ENCODE measurements at places on chromosomes 5 and 9.

DNA sequence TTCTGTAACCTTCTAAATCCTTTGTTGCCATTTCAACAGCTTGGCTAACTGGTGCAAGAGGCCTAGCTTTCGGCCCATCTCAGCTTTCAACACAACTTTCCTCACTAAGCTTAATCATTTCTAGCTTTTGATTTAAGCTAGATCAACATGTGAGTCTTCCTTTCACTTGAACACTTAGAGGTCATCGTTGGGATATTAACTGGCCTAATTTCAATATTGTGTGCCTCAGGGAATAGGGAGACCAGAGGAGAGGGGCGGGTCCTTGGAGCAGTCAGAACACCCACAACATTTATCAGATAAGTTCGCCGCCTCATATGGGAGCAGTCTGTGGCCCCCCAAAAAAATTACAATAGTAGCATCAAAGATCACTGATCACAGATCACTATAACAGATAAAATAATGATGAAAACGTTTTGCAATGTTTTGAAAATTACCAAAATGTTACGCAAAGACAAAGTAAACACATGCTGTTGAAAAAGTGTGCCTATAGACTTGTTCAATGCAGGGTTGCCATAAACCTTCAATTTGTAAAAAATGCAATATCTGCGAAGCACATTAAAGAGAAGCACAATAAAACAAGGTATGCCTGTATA, 66.8 kb upstream of the PCSK1 start:
- DNase-seq = no peak

DNA sequence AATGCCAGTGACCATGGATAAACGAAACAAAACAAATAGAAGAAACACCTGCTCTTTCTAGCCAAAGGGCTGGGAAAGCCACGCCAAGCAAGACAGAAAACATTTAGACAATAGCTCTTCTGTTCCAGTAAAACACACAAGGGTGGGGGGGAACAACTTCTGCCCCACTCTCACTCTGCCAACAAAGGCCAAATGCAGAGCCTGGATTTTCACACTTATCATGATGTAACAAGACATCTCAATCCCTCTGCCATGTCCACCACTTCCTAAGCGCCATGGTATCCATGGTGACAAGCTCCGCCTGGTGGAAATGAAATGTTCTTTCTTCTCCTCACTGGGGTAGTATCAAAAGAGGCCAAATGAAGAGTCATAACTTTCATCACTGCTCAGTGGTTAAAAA, 60.6 kb downstream of the DRD1 start:
- DNase-seq = peak; percentile 11

- DNase-seq = peak; percentile 95
Observed at GRCh38 chr5:171483551-171484135, 64.2 kb downstream of the FGF18 start.

DNA sequence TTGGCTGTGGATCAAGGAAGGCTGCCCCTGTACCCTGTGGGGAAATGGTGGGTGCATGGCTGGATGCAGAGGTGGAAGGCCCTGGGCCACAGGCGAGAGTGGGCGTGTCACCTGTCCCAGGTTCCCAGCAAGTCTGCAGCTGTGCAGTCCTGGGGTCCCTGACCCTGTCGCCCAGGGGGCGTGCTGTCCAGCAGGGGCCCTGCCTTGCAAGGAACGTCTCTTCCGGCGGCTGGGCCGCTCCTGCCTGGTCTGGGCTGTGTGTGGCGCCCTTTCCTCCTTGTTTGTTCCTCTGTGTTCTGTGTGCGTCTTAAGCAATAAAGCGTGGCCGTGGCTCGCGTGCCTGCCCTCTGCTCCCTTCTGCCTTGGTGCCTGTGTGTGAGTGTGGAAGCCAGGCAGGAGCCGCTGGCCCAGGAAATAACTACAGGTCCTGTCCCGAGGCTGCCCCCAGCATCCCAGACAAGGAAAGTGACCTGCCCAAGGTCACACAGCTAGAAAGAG, 8.4 kb downstream of the SLC2A6 start:
- no peak for DNase-seq

- DNase-seq = peak; percentile 42
Observed at GRCh38 chr9:75992482-75993206, 102.2 kb downstream of the PCSK5 start.

DNA sequence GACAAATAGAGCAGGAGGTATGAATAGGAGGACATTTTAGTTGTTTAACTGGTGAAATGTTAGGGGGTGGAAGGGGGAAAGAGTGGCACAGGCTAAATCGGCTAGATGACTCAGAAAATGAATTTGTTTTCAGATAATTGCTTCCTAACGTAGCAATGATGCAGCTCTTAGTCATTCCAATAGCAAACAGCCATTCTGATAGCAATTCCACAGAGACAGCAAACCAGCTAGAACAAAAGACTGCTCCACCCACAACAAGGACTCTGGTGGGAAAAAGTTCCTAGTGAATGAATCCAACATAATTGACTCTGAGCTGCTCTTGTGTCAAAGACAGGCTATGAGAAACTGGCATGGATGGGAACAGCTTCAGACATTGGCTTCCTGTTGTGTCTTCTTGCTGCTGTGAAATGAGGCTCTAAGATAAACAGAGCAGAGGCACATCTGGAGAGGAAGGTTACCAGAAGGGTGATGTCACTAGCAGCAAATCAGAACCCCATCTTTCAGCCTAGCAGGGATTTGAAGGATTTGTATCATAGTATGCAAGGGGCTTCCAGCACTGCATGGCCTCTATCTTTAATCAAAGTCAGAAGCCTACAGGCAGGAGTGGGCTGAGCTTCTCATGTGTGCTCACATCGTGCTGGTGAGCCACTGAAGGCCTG, 28.1 kb upstream of the F2RL1 start:
- peak; percentile 100 for DNase-seq

GRCh38 chr5:39209924-39210323, 9.4 kb downstream of the FYB1 start:
- no peak for DNase-seq

DNA sequence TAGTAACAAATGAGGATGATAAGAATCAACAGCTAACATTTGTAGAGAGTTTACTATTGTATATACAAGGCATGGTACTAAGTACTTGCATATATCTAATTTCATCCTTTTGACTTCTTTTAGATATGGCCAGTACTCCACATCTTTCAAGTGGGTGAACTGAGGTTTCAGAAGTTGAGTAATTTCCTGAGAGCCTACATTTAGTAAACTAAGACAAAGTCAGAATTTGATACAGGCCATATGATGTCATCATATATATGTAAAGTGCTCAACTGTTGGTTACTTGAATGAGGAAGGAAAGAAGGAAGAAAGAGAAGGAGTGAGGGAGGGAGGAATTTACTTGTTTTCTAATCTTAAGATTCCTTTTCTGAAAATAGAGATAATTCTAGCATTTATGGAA, 52.8 kb downstream of the GRIA1 start:
- DNase-seq = no peak

DNA sequence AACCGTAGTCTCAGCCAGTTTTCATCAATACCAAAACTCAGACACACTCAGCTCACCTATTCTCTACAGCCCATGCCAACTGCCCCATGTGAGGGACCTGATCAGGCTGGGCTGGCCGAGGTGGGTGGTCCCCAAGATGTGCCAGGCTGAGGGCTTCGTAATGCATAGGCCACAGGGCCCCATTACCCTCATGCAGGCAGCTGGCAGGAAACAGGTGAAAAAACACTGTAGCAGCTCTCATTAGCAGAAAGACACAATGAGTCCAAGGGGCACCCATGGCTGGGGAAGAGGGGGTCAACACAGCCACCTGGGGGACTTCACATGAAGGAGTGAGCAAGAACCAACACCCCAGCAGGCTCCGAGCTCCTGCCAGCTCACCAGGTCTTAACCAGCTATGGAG, 8.2 kb downstream of the IPPK start:
- DNase-seq = no peak

GRCh38 chr9:108245331-108245730, 610.5 kb downstream of the ACTL7B start:
- no peak for DNase-seq

- no peak for DNase-seq
Observed at GRCh38 chr9:123338710-123339665, 17.0 kb upstream of the CRB2 start.

DNA sequence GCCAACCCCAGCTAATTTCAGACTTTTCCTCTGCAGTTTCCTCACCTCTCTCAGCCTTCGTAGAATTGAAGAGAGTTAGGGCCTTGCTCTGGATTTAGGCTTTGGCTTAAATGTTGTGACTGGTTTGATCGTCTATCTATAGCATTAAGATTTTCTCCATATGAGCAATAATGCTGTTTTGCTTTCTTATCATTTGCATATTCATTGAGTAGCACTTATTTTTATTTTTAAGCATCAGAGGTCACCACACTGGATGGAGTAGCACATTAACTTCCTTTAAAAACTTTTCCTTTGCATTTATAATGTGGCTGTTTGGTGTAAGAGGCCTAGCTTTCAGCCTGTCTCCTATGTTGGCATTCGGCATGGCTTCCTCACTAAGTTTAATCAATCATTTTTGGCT, 12.6 kb upstream of the PCBD2 start:
- no peak for DNase-seq

GRCh38 chr9:35791297-35791921, at the start of gene NPR2:
TSS of gene NPR2 (plus strand) at chr9:35791591. CDS start at chr9:35792409, 818 bp downstream.
- DNase-seq = no peak

- DNase-seq = peak; percentile 86
Observed at GRCh38 chr9:88749420-88749819, 214.4 kb downstream of the NXNL2 start.

DNA sequence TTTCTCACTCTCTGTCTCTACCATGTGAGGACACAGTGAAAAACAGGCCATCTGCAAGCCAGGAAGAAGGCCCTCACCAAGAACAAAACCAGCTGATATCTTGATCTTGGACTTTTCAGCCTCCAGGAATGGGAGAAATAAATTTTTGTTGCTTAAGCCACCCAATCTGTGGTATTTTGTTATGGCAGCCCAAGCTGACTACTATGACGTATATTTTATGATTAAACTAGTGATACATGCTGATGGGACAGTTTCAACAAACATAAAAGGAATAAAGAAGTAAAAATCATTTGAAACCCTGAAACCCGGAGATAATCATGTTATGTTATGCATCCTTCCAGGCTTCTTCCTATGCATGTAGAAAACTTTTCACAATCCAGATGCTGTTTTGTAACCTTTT, 71.5 kb upstream of the ERBIN start:
- no peak for DNase-seq

GRCh38 chr5:581266-581665, 30.9 kb upstream of the CEP72 start:
- no peak for DNase-seq

DNA sequence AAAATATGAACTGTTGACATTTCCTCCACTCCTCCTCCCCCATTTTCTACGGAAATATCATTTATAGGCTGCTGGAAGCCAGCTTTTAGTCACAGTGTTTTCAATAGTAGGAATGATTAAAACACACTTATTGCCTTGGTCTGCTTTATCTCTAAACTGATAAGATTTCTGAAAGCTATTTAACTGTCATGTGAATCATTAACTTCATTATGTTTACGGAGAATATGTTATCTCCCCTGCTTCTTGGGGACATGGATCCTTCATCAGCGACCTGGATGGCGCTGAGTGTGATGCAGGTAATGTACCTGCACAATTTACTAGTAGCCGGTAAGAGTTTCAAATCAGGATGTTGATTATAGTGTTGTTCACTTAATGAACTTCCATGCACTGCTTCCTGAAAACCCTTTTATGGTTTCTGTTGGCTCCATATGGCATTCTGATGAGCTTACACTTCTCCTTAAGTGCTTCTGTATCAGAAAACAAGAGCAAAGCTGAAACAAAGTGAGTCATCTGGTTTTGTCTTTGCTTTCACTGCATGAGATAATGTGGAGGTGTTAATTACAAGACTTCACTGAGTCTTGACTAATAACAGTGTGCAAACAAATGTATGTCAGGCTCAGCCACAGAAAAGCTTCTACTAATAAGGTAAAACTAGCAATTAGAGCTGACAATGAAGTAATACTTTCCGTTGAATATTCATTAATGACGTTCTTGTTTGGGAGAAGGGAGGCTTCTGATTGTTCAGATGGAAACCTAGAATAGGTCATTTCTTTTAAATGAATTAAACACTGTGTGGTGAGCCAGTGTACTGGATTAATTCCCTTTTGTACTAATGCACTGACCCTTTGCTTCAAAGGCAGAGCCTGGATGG, 162.4 kb upstream of the ZNF608 start:
- DNase-seq = peak; percentile 30

GRCh38 chr5:34525761-34526160, 130.4 kb upstream of the RAI14 start:
- no peak for DNase-seq

GRCh38 chr5:153884612-153884957, 154.1 kb downstream of the FAM114A2 start:
- no peak for DNase-seq

DNA sequence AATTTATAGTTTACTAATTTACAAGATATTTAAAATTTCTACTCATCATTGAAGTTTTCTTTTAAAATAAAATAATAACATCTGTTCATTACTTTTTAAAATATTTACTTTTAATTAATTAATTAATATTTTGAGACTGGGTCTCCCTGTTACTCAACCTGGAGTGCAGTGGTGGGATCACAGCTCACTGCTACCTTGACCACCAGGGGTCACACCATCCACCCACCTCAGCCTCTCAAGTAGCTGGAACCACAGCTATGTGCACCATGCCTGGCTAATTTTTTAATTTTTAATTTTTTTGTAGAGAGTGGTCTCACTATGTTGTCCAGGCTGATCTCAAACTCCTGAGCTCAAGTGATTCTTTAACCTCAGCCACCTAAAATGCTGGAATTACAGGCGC, 1013.6 kb downstream of the CDH9 start:
- DNase-seq = no peak

GRCh38 chr5:148794729-148795561, 31.5 kb upstream of the ADRB2 start:
- peak; percentile 40 for DNase-seq

DNA sequence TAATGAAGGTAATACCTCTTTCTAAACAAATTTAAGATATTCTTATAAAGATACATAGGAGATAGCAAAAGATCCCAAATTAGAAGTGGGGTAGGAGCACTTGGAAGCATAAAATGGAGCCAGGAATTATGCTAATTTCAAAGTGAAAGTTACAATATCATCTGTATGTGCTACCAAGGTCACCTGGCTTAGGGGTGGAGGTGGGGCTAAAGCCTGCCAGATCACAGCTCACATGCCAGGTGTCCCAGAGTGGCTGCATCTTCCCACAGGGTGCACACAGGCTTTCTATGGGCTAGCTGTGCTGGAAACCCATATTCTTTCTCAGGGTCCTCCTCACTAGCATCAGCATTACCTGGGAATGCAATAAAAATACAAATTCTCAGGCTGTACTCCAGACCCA, 118.2 kb upstream of the TXNDC8 start:
- no peak for DNase-seq

GRCh38 chr5:6749026-6749716, 35.9 kb downstream of the TENT4A start:
- no peak for DNase-seq

DNA sequence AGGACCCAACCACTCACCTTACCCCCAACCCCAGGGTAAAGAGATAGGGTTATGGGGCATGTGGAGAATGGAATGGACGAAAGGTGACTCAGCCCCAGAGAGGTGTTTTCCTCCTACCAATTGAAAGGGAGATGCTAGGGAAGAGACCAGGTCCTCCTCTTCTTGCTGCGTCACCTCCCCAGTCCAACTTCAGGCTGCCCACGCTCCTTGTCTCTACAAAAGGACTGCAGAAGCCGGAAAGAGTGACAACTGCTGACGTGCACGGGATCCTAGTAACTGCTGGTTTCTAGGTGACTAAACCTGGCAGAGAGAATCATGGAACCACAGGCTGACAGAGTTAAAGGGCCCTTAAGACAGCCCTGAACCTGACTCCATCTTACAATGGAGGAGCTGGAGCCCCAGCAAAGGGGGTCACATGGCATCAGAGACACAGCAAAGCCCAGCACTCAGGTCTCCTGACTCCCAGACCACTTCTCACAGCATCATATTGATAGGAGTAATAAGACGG, 2.2 kb downstream of the GPX3 start:
- DNase-seq = peak; percentile 63

- no peak for DNase-seq
Observed at GRCh38 chr5:119275601-119276173, 80.1 kb upstream of the TNFAIP8 start.
